ENCODE measurements at places on chromosomes 1 and 21. TPM values are rescaled to one million over a fixed set of nuclear protein-coding genes. Genes with fewer than 3 reads are reported as not detected.

DNA sequence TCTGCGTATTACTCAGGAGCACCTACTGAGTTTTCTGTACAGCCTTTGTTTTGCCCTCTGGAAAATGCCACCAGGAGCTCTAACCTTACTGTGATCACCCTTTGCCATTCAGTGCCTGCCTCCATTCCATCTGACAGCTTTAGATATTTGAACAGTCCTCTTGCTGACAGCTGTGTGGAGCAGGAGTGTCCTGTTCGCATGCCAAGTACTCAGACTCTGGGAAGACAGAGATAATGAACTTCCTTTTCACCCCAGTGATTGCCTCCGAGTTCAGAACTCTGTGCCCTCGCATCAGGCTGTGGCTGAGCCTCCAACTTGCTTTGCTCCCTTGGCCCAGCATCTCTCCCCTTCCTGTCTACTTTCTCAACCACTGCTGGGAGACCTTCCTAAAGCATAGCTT lies 74.0 kb downstream of the CACNA1E start:
- DNase-seq = no peak

DNA sequence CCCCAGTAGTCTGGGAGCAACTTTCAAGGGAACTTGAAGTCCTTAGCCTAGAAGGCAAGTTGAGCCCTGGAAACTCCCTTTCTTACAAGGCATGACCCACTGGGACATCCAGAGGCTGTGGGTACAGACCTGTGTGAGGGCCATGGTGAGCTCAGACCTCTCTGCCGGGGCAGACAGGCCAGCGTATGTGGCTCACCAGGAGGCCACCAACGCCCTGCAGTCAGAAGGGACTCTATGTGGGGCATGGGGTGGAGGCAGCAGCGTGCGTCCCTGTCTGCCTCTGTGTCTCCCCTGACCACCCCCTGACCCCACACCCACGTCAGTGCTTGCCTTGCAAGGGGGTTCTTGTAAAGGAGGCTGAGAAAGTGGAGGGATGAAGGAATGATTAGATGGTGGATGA lies 10.8 kb downstream of the COQ8A start:
- DNase-seq = no peak

- DNase-seq = no peak
Measured at GRCh38 chr1:47759936-47760629, 237.1 kb downstream of the TRABD2B start.

DNA sequence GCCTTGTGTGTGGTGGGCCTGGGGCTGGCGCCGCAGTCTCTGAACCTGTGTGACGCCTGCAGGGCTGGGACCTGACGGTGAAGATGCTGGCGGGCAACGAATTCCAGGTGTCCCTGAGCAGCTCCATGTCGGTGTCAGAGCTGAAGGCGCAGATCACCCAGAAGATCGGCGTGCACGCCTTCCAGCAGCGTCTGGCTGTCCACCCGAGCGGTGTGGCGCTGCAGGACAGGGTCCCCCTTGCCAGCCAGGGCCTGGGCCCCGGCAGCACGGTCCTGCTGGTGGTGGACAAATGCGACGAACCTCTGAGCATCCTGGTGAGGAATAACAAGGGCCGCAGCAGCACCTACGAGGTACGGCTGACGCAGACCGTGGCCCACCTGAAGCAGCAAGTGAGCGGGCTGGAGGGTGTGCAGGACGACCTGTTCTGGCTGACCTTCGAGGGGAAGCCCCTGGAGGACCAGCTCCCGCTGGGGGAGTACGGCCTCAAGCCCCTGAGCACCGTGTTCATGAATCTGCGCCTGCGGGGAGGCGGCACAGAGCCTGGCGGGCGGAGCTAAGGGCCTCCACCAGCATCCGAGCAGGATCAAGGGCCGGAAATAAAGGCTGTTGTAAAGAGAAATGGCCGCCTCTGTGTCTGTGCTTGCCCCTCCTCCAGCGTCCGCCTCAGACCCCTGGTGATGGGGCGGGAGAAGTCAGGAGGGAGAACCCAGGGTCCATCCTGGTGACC lies 788 bp downstream of the ISG15 start:
- DNase-seq = no peak

DNA sequence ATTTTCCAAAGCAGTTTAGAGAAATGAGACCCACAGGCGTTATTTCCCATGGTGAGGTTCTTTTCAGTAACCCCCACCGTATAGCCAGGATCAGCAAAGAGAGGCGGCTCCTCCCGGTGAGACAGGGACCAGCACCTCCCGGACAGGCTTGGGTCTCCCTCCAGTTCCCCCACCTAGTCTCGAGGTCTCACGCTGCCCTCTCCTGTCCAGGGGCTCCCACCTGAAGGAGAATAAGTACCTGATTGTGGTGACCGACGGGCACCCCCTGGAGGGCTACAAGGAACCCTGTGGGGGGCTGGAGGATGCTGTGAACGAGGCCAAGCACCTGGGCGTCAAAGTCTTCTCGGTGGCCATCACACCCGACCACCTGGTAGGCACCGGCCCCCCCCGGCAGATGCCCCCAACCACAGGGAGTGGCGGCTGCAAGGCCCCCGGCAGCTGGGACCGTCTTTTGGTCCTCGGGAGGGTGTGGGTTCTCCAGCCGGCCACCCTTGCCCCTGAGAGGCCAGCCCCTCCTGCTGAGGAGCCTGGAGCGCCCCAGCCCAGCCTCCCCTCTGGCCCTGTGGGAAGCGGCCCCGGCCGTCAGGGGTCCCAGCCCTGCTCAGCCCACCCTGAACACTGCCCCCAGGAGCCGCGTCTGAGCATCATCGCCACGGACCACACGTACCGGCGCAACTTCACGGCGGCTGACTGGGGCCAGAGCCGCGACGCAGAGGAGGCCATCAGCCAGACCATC lies 4.9 kb downstream of the COL6A1 start:
- DNase-seq = no peak

GRCh38 chr21:34642211-34643075 lies 26.4 kb upstream of the CLIC6 start:
- no peak for DNase-seq

The ORC1 gene
- total RNA-seq = 13.3 TPM

The DNAJC28 gene
- not detected for total RNA-seq

DNA sequence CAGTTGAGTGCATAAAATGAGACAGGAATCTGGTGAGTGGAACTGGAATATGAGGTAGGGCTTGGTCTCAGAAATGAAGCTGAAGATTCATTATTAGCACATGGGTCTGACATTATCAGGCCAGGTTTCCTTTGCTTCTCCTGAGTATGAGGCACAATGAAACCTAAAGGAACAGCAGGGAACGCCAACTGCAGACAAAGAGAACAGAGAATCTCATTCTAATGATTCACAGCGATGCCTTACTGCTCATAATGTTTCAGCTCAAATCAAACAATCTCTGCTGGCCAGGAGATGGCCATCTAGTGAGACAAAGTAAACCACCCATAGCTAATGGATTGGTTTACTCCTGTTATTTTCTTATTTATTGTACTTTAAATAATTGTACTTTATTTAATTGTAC lies 133.5 kb downstream of the C1orf21 start:
- no peak for DNase-seq

GRCh38 chr1:54375712-54376429 lies 30.3 kb downstream of the SSBP3 start:
- DNase-seq = no peak
